ENCODE measurements at places on chromosomes 2 and 18. TPM values are rescaled to one million over a fixed set of nuclear protein-coding genes. Genes with fewer than 3 reads are reported as not detected.

Gene ANKRD30BL
- 0.20 TPM for total RNA-seq

Gene ERMN
- total RNA-seq: 3.6 TPM

Gene TBR1
- total RNA-seq: not detected

DNA sequence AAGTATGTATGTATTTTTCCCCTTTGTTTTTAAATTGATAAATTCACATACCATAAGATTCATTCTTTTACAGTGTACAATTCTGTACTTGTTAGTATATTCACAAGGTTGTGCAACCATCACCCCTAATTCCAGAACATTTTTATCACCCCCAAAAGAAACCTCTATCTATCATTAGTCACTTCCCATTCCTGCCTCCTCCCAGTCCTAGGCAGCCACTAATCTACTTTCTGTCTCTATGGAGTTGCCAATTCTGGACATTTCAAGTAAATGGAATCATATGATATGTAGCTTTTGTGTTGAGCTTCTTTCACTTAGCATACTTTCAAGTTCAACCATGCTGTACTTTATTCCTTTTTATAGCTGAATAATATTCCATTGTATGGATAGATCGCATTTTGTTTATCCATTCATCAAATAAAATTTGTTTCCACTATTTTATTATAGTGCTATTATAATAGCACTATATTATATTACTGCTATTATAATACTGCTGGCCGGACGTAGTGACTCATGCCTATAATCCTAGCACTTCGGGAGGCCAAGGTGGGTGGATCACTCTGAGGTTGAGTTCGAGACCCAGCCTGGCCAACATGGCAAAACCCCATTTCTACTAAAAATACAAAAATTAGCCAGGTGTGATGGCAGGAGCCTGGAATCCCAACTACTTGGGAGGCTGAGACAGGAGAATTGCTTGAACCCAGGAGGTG, 10.9 kb downstream of the STARD7 start:
- peaks cover 39% of the 10 kb centered on the region for H3K4me1 ChIP-seq
- H3K27me3 ChIP-seq: no peaks in the 10 kb centered on the region
- no peak overlapping the region for H3K27ac ChIP-seq
- no peak overlapping the region for H3K4me3 ChIP-seq

DNA sequence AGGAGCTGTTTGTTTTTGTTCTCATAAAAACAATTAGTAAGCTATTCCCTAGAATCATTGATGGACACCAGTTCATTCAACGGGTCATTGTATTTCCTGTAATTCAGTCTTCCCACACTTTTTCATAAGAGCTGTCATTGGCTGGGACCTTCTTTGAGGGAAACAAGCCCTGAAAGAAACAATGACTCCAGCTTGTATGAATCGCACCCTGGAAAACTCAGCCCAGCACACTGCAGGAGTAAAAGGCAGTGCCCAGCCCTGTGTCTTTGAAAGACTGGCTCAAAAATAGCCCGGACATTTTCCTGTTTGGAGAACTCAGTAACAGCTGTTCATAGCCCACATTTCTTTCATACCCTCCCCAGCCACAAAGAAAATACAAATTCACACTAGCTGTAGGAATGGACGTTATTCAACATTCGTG, 81.5 kb downstream of the NCKAP5 start:
- H3K4me1 ChIP-seq: no peaks in the 10 kb centered on the region
- H3K36me3 ChIP-seq: no peaks in the 10 kb centered on the region
- no peak overlapping the region for H3K4me3 ChIP-seq
- DNase-seq: no peak

DNA sequence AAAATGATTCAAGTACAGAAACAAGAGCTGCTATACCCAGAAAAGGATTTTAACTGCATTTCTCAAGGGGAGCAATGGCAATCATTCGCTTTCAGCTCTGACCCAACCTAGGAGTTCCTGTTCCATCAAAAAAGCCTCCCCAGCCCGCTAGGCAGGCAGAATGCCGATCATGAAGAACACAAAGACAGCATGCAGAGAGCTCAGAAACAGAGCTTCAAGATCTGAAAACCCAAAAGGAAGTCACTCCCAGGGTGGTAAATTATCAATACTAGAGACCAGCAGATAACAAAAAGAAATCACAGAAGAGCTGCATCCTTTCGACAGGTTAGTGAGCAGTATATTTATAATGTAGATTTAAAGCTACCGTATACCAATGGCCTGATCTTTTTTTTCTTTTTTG, 84.8 kb upstream of the CRIM1 start:
- peaks cover 21% of the 10 kb centered on the region for H3K36me3 ChIP-seq
- H3K27me3 ChIP-seq: peaks cover 4% of the 10 kb centered on the region
- peaks cover 8% of the 10 kb centered on the region for H3K4me1 ChIP-seq
- H3K4me3 ChIP-seq: no peak overlapping the region
- DNase-seq: no peak
- H3K27ac ChIP-seq: no peak overlapping the region

DNA sequence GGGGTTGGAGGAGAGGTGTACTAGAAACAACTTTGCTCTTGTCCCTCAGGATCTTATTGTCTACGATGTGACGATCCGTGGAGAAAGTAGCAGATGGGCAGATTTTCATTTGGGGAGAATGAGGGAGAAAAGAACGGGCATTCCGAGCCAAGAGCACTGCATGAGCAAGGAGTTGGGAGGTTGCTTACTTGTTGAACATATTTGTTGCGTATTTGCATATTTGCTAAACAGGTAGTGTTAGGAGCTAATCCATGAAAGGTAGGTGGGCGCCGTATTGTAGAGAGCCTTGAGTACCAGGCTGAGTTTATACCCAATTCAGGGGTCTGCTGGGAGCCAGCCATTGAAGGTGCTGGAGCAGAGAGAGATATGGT, 490 bp downstream of the BCS1L start:
- peaks cover 10% of the 10 kb centered on the region for H3K36me3 ChIP-seq
- peak overlapping the region; percentile 96 for H3K27ac ChIP-seq
- DNase-seq: no peak

All from activated naive CD8-positive, alpha-beta T cell treated with anti-CD3 and anti-CD28 coated beads, Interleukin-2, amount 10 ng/mL, durations not matched to agents 7 days and 5 days (primary cell).